EL (cell line): ENCODE measurements at places on chromosomes 7 and 10.

GRCh38 chr7:94368371-94368791 is 26.3 kb upstream of the COL1A2 start:
- DNase-seq, result peak; percentile 77

GRCh38 chr7:158616050-158616449 is 28.4 kb upstream of the PTPRN2 start:
- DNase-seq, result no peak

GRCh38 chr10:123741711-123742110 is 75.6 kb downstream of the GPR26 start:
- DNase-seq, result no peak

- no peak for DNase-seq
These were observed 8.4 kb downstream of the ANXA11 start for GRCh38 chr10:80196950-80197315.

- DNase-seq, result no peak
These were observed 40.1 kb downstream of the ADRA2A start for GRCh38 chr10:111116762-111117445.

DNA sequence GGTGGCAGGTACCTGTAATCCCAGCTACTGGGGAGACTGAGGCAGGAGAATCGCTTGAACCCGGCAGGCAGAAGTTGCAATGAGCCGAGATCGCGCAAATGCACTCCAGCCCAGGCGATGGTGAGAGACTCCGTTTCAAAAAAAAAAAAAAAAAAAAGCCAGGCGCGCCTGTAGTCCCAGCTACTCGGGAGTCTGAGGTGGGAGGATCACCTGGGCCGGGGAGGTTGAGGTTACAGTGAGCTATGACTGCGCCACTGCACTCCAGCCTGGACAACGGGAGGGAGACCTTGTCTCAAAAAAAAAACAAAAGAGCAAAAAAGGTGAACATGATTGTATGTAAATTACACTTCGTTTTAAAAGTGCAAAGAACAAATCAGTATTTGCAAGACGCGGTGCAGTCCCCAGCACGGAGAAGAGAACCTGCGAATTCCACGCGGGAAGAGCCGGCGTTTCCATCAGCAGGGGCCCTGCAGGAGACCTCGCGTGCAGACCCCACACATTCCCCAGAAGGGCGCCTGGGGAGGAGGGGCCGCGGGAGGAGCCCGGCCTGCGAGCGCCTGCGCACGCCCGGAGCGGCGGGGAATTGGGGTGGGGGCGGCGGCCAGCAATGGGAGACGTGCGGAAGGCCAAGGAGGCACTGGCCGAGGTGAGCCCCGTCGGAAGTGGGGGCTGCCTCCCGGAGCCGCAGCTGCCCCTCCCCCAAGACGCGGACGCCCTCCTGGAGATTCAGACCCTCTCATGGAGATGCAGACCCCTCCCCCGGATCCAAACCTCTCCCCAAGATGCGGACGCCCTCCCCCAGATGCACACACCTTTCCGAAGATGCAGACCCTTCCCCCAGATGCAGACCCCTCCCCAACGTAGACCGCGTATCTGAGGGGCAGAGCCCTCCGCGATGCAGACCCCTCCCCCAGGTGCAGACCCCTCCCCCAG is 16.7 kb upstream of the SUN1 start:
- DNase-seq, result no peak

DNA sequence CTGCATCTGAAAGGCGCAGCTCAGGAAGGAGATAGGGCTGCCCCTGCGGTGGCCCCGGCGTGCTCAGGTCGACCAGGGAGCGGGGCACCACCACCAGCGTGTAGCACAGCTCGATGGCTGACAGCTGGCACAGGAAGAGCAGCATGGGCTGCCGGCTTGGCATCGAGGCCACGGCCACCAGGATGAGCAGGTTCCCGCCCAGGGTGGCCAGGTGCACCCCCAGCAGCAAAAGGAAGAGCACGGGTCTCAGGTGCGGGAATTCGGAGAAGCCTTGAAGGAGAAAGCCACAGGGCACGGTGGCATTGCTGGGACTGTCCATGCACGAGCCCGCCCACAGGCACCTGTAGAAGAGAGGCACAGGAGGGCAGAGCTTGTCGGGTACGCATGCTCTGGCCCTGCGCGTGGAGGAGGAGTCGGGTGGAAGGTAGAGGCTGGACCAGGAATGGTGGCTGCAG is 33.9 kb downstream of the TAS2R41 start:
- DNase-seq, result no peak

DNA sequence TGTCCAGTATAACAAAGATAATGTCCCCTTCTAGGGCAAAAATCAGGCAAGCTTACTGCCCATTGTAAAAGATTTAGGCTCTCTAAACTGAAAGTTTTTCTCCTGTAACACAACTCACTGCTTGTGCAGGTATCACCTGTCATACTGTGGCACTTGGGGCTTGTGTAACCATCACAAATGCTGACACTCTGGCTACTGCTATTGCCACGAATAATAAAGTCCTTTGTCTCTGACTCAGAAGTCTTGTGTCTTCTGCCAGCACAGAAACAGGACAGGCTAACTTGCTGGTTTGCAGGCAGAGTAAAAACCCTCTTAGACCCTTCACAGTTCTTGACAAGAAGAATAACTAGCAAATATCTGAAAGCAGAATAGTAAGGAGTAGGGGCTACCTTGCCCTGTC is 273.9 kb downstream of the RPS24 start:
- no peak for DNase-seq

GRCh38 chr10:21260506-21261149 is 264.9 kb downstream of the SKIDA1 start:
- no peak for DNase-seq
